ENCODE measurements at places on chromosomes 6 and 20.

- no peak for DNase-seq
Observed at GRCh38 chr20:15375836-15376235, 1038.4 kb upstream of the FLRT3 start.

GRCh38 chr6:134288538-134289203 is 29.2 kb downstream of the SGK1 start:
- DNase-seq = no peak

DNA sequence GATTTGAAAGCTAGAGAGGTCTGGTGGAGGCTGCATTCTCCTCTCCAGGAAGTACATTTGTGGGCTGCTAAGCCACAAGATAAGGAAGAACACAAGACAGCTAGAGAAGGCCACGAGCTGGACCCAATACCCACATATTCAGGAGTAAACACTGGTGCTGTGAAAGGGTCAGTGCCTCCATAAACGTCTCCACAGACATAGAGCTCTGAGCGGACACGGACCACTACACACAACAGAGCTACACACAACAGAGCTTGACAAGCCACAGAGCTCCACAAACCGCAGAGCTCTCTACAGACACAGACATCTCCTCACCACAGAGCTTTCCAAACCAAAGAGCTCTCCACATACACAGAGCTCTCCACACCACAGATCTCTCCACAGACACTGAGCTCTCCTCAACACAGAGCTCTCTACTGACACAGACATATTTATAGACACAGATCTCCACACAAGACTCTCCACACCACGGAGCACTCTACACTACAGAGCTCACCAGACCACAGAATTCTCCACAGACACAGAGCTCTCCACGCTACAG is 51.9 kb downstream of the ERMARD start:
- no peak for DNase-seq

- DNase-seq = no peak
Observed at GRCh38 chr20:44601236-44601671, 18.9 kb downstream of the PKIG start.

DNA sequence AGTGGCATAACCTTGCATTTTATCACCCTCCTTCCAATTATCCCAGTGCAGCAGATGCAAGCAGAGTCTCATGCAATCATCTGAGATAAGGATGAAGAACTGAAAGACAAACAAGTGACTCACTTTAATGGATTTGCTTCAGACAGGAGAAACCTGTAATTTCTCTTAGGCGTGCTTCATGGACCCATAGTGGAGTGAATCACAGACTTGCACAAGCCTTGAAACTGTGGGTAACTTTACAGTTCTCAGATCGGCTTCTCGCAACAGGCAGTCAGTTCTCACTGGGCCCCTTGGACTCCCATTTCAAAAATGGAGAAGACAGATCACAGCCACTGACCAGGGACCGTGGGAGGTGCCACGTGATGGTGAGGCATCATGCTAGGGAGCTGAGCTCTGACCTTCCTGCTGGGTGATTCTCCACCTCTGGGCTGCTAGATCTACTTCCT is at the start of gene ADGRF4:
TSS of gene ADGRF4 (plus strand) at position 239 of the 446 bp plus-strand sequence. CDS start 8,666 bp downstream, outside the sequence.
- no peak for DNase-seq

Data from stimulated activated CD4-positive, alpha-beta T cell treated with anti-CD3 and anti-CD28 coated beads, Interleukin-1b, Interleukin-23, amount 100 ng/mL, for 1 hour (primary cell).